Lung microvascular endothelial cell (primary cell): ENCODE measurements at places on chromosomes 2 and 18.

DNA sequence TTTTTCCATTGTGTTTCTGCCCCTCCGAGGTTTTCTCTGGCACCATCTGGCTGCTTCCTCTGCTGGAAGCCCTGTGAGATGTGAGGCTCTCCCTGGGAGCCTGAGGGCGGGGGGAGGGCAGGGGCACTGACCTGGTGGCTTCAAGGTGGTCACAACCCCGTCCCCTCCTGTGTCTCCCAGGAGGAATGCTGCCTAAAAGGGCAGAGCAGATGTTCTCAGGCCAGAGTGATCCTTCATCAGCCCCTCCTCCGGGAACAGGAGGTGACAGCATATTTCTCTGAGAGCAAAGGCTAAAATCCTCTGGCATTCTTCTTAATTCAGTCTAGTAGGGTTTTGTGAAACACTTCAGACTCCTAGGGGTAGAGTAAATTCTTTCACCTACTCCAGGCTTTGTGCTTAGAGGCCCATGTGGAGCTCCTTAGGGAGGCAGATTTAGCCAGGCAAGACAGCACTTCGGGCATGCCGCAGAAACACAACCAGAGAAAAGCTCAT, 18.3 kb upstream of the GREB1 start:
- no peak for DNase-seq

DNA sequence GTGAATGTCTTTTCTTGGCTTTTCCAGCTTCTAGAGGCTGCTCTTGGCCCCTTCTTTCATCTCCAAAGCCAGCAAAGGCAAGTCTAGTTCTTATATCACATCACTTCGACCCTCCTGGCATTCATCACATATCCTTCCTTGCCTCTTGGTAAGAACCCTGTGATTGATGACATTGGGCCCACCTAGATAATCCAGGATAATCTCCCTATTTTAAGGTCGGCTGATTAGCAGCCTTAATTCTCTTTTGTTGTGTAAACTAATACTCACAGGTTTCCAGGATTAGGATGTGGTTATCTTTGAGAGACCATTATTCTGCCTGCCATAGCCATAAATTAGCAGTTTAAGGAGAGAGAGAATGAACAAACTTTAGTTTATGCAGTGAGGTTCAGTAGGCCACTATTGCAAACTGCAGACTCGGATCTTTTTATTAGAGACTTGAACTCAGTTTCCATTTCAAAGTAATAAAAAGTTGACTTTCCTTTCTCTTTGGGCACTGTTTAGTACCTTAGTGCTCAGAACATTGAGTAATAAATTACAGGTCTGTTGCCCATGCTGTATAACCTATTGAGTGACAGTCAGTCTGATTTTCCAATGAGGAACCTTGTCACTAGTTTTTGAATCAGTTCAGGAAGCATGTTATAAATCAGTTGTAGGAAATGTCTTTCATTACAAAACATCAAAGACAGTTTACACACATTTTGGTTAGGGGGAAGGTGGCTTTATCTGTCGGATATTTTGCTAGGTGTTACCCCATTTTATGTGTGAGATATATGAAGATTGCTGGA, 4.5 kb downstream of the NDUFV2 start:
- peak; percentile 62 for DNase-seq

- DNase-seq, result no peak
Measured at GRCh38 chr18:75211002-75211621, 515 bp downstream of the TSHZ1 start.

- DNase-seq, result no peak
Measured at GRCh38 chr2:42298996-42299754, 61.8 kb downstream of the COX7A2L start.

DNA sequence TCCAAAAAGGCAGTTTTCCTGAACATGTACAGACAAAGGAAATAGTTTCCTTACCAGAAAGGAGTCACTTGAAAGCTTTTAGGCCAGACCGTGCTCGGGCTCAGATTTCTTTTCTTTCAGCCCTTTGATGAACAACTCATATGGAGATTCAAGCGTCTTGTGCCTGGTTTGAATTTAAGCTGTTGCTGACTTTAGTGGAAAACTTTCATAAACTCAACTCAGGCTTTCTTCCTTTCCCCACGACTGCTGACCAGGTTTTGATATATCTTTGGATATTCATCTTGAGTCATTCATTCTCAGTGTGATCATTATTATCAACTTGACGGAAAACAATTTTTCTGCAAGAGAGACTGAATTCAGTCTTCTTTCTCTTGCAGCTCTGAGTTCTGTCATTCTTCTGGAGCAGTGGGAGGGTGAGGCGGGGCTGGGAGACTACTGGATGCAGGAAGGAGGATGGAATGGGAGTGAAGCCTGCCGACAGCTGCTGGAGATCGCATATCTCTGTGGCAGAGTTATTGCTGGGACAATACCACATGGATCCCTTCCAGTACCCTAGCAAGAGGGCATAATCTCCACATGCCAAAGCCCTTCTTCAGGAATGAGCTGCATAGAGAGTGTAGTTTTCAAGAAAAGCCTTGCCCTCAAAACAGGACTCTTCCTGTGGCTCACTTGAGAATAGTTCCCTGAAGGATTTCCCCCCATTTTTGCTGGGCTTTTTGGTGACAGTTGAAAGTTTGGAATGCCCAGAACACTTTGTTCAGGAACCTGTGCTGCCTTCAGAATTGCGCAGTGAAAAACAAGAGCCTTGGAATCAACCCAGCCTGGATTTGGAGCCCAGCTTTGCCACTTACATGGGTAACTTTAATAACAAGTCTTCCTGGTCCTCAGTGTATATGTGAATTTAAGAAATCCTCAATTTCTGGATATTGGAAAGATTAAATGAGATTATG, 364.4 kb downstream of the ZNF521 start:
- DNase-seq, result no peak

GRCh38 chr2:168835969-168836368, 33.5 kb downstream of the NOSTRIN start:
- DNase-seq, result no peak

DNA sequence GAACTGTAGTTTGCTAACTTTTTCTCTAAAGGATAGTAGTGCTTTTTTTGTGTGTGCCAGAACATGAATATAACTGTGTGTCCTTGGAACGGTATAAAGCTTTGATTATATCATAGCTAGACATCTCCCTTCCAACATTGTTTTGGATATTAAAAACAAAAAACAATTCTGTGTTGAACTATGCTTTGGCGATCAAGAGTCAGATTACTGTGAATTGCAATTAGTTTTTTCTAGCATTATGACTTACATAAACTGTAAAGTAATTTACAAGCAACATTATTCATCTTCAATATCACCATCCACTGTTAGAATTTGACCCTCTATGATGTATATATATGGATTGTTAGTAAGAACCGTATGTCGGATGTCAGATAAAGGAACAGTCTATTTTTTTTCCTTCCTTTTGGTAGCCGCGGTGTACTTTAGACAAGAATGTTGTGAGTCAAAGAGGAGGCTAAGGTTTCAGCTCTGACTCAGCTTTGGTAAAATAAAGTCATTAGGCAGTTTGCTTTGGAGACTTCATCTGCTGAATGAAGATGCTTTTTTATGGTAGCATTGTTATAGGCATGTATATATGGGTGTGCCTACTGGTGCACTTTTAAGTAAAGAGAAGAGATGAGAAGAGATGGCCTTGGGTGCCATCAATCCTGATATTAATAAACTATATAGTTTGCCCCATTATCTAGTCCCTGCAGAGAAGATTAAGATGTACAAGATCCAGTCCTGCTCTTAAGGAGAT, 76.4 kb downstream of the LTBP1 start:
- DNase-seq, result peak; percentile 95

DNA sequence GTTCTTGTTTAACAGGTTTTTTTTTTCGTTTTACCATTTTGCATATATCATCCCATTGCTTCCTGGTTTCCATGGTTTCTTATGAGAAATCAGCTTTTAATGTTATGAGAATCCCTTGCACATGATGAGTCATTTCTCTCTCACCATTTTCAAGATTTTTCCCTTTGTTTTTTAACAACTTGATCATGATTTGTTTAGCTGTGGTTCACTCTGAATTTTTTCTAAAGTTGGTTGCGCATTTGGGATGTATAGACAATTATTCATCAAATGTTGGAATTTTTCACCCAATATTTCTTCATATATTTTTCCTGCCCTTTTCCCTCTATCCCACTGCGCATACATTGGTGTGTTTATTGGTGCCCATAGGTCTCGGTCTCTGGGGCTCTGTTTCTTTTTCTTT, 42.4 kb upstream of the BIN1 start:
- peak; percentile 86 for DNase-seq

GRCh38 chr2:122300758-122301157, 545.3 kb downstream of the TSN start:
- no peak for DNase-seq

DNA sequence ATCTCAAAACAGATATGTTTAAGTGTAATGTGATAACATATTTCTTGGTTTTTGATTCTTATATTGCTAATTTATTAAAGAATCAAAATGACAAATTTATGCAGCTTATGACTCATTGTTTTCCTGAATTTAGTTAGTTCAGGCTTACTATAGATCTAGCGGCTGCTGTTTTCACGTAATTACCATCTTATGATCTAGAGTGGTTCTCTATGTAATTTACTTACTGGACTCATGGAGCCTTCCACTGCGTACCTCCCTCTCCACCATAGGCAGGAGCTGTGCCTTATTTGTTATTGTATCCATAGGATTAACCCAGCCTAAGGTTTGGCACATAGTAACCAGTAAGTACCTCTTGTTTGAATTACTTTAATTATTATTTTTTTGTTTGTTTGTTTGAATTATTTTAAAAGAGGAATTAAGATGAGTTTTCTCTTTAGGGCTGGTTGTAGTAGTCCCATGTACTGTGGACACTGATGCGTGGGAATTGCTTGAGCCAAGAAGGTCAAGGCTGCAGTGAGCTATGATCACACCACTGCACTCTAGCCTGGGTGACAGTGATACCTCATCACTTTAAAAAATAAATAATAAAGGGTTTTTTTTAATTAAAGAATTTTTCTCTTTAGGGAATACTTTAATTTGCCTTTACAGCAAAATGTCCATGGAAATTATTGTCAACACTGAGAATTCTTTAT, 165.5 kb downstream of the PHLPP1 start:
- no peak for DNase-seq
